ENCODE measurements at places on chromosomes 16 and 17.

GRCh38 chr17:44979426-44979995, 11.4 kb upstream of the C1QL1 start:
- no peak for DNase-seq

DNA sequence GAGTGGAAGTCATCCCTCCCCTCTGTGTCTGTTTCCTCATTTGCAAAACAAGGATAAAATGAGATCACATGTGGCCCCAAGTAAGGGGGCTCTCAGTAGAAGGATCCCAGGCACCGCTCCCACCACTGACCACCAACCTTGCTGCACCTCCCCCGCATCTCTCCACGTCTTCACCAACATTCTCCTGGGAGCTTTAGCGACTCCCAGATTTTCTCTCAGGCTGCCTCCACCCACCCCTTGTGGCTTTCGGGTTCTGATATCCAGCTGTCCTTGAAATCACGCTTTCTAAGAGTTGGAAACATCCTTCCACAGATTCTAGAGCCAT, 16.4 kb upstream of the NTN1 start:
- no peak for DNase-seq

- no peak for DNase-seq
Observed at GRCh38 chr16:75196836-75197235, 10.1 kb downstream of the CTRB2 start.

GRCh38 chr17:79955167-79955549, 80.5 kb downstream of the TBC1D16 start:
- no peak for DNase-seq

- DNase-seq, result no peak
Observed at GRCh38 chr17:9116861-9117568, 95.7 kb downstream of the NTN1 start.

DNA sequence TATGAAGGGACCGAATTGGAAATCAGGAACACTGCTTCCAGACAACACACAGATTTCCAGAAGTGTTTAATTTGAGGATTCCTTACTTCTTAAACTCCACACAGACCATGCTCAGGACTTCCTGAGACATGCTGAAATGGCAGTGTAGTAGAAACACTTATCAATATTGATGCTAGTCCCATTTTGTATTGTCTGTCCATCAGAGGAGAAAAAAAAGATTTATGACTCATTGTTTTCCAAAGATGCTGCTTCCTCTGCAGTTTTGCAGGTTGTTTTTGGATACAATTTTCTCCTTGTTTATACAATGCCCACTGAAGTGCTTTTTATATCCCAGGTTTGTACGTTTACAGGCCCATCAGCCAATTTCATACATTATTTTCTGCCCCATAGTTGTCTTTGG, 68.3 kb upstream of the TANC2 start:
- DNase-seq, result no peak

DNA sequence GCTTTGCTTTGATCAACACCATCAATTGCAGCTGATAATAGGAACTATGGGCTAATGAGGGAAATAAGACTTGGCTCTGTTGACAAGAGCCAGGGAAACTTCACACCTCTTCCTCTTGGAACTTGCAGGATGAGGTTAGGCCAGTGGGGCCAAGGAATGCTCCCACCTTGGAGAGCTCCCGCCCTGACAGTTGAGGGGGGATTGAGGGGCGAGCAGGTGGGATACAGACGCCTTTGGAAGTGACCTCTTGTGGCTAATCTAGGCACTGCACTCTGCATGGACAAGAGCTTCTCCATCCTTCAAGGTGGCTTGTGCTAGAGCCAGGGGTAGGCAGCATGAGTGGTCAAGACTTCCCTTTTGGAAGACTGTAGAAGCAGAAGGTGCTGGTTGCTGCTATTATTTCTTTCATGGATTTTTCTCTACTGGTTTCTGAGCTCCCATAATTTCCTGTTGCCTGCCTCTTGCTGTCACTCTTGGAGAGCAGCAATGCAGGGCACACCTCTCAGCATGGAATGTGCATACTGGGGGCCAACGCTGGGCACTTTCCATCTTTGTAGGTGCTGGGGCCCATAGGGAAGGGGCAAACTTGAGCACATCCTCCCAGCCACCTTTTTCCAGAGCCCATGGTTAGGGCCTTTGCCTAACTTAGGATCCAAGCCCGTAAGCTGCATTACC, 2.3 kb upstream of the PHF12 start:
- no peak for DNase-seq

GRCh38 chr17:27240802-27241155, 53.1 kb upstream of the WSB1 start:
- no peak for DNase-seq

DNA sequence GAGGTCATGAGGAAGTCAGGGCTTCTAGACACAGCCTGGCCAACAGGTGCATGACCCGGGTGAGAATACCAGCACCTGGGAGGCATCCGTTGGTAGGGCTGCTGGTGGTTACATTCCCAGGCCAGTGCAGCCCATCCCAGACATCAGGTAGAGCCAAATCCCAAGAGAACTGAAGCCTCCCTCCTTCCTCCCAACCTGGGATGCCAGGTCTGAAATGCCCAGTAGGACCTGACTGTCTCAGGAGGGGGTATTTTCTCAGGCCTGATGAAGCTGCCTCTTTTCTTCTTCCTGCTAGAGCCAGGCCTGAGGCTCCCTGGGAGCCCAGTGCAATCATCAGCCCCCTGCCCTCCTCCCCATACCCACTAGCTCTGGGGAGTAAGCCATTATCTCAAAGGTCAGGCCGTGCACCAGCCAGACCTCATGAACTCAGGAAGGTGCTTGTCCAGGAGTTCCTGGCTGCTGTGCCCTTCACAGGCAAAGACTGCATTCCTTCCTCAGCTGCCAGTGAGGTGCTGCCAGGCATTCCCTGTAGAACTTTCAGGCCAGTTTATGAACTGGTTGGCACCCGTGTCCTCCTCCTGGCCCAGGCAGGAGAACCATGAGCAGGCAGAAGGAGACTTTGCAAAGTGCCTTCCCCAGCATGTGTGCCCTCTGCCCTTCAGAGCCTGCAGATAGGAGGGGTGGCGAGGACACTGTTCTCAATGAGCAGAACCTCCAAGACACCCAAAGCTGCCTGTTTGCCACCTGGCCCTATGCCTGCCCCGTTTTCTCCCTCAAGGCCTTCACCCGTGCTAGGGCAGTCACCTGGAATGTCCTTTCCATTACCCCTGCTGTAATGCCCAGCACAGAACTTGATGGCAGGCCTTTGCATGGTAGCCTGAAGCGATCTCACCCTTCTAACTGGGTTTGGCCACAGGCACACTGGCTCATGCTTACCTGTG, 7.6 kb downstream of the TBX2 start:
- no peak for DNase-seq

DNA sequence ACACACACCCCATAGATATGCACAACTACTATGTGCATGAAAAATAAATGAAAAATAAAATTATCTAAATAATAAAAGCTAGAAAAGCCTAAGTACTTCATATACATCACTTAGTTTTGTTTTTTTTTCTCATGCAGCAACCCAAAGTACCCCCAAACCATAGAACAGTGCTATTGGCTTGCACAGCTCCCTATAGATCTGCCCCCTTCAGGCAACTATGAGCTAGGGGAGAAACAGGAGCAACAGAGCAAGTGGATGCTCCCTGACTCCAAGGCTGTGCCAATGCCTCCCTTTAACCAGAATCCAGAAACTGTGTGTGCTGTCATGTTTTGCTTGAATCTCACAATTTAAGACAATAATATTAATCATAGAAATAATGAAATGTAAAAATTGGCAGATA, 605.5 kb downstream of the TOX3 start:
- no peak for DNase-seq

All from HFF-Myc (cell line).